Heart left ventricle (tissue), 16 donors: ENCODE measurements at places on chromosomes 6 and 20. TPM values are rescaled to one million over a fixed set of nuclear protein-coding genes. Genes with fewer than 3 reads are reported as not detected.
A peak's percentile ranks its signal among the peaks of the same experiment; 100 is the strongest.

- peak overlapping the region; percentile 66 for H3K4me3 ChIP-seq
- no peak overlapping the region for H3K27ac ChIP-seq
- DNase-seq = peak; percentile 30
Observed at GRCh38 chr6:30007132-30007764, 53.8 kb upstream of the POLR1H start.

GRCh38 chr6:137764464-137764863 is 102.6 kb upstream of the TNFAIP3 start:
- no peaks in the 10 kb centered on the region for H3K4me1 ChIP-seq
- no peak overlapping the region for H3K27ac ChIP-seq
- H3K27me3 ChIP-seq = no peaks in the 10 kb centered on the region
- DNase-seq = no peak

- H3K36me3 ChIP-seq = no peaks in the 10 kb centered on the region
- H3K27ac ChIP-seq = no peak overlapping the region
- no peaks in the 10 kb centered on the region for H3K4me1 ChIP-seq
- H3K27me3 ChIP-seq = no peaks in the 10 kb centered on the region
- no peak for DNase-seq
- H3K4me3 ChIP-seq = no peak overlapping the region
Observed at GRCh38 chr20:15476781-15477180, 1096.5 kb downstream of the KIF16B start.

GRCh38 chr6:11486486-11486885 is 51.1 kb upstream of the TMEM170B start:
- H3K4me1 ChIP-seq = no peaks in the 10 kb centered on the region
- H3K27ac ChIP-seq = no peak overlapping the region
- no peaks in the 10 kb centered on the region for H3K36me3 ChIP-seq
- no peak for DNase-seq

DNA sequence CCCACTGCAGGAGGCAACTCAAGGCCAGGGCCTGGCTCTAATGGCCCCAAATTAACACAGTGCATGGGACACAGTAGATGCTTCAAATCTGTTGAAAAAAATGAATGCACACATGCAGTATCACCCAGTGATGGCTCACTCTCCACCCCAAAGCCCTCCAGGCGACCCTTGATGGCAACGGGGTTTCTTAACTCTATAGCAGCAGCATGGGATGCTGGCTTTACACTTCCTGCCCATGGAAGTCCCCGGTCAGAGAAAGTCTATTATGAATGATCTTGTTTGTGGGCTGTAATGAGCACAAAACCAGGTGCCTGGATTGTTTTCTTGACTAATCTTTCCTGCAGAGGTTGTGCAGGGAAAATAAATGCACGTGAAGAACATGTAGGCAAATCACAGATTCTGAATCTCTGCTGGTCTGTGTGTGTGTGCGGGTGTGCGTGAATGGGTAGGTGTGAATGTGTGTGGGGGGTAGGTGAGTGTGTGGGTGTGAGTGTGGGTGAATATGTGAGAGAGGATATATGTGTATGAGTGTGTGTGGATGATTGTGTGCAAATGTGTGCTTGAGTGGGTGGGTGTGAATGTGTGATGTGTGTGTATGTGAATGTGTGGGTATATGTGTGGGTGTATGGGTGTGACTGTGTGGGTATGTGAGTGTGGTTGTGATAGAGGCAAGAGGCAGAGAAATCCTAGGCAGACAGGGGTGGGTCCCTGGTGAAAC is 60.1 kb upstream of the MLN start:
- peaks cover 6% of the 10 kb centered on the region for H3K27me3 ChIP-seq
- H3K27ac ChIP-seq = no peak overlapping the region
- DNase-seq = no peak

DNA sequence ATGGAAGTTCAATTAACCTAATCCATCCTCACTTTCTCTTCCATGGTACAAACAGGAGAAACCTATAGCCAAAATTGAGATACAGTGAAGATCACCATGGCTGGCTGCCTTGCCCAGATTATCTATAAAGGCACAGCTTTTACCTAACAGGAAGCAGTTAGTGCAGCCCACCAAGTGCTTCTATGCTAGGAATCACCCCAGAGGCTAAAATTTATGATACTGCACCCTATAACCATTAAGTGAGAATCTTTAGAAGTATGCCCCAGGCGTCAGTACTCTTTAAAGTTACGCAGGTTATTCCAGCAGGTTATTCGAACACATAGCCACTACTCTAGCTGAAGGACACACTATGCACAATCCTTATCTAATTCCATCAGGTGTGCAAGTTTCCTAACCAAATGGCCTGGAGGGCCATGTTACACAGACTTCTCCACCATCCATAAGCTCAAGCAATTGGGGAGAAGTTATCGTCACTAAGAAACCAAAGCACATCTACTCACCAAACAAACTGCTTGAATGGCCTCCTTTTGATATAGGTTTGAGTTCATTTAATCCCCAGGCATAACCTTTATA is 43.1 kb downstream of the MAN1A1 start:
- no peak overlapping the region for H3K27ac ChIP-seq
- DNase-seq = no peak
- H3K4me3 ChIP-seq = no peak overlapping the region
- H3K4me1 ChIP-seq = peaks cover 33% of the 10 kb centered on the region
- H3K36me3 ChIP-seq = peaks cover 11% of the 10 kb centered on the region

GRCh38 chr6:99495466-99495865 is 19.8 kb downstream of the USP45 start:
- no peak for DNase-seq
- H3K27me3 ChIP-seq = no peaks in the 10 kb centered on the region
- no peaks in the 10 kb centered on the region for H3K4me1 ChIP-seq
- H3K4me3 ChIP-seq = no peak overlapping the region

DNA sequence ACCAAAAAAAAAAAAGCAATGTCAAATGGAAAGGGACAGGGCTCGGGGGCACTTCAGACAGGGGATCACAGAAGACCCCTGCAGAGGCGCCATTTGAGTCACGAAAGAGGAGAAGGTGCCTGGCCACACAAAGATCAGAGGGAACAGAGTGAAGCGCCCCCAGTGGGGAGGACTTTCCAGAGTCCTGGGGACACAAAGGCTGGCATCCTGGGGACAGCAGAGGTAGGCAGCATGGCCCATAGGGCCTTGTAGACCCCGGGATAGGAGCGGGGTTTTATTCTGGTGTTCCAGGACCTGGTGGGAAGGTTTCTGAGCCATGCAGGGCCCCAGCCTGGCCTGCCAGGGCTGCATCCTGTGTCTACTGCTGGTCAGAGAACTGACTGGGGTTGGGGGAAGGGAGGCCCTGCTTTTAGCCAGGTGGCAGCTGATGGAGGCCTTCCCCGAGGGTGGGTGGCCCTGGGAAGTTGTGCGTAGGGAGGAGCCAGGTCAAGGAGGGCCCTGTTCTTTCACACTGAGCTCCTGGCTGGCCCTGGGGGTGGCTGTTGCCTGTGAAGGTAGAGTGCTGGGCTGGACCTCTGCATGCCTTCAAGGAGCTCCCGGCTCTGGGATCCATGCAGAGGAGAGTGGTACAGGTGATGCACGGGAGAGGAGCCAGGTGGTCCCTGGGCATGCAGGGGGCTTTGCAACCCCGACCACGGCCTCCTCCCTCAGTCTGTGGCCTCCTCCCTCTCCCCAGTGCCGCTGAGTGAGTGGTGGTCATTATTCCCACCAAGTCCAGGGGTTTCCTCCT is 117.9 kb downstream of the CDH4 start:
- H3K27ac ChIP-seq = no peak overlapping the region
- no peaks in the 10 kb centered on the region for H3K27me3 ChIP-seq
- H3K36me3 ChIP-seq = no peaks in the 10 kb centered on the region
- no peak overlapping the region for H3K4me3 ChIP-seq
- H3K4me1 ChIP-seq = no peaks in the 10 kb centered on the region
- DNase-seq = no peak

HRH3 gene
- total RNA-seq = not detected

DNA sequence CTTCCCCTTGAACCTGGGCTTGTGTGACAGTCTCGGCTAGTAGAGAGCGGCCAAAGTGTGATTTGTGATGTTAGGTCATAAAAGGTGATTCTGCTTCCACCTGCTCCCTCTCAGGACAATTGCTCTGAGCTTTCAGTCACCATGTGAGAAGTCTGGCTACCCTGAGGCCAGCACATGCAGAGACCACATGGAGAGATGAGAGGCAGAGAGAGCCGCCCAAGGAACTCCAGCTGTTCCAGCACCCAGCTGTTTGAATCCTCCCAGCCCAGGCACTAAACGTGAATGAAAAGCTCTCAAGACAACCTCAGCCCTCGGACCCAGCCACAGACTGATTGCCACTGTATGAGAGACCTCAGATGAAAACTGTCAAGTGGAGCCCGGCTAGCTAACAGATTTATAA is 143.4 kb upstream of the EEF1E1 start:
- no peaks in the 10 kb centered on the region for H3K4me1 ChIP-seq
- H3K27ac ChIP-seq = no peak overlapping the region
- no peak overlapping the region for H3K4me3 ChIP-seq
- H3K27me3 ChIP-seq = no peaks in the 10 kb centered on the region

GRCh38 chr20:57306747-57307146 is 22.9 kb upstream of the SPO11 start:
- H3K27me3 ChIP-seq = peaks cover 13% of the 10 kb centered on the region
- H3K4me3 ChIP-seq = no peak overlapping the region
- no peak for DNase-seq
- no peaks in the 10 kb centered on the region for H3K4me1 ChIP-seq
- H3K36me3 ChIP-seq = no peaks in the 10 kb centered on the region

GRCh38 chr20:9532069-9532838 is 17.9 kb downstream of the LAMP5 start:
- no peaks in the 10 kb centered on the region for H3K4me1 ChIP-seq
- H3K27me3 ChIP-seq = peaks cover 8% of the 10 kb centered on the region
- no peak overlapping the region for H3K4me3 ChIP-seq

GRCh38 chr6:158894193-158894592 is 75.0 kb upstream of the EZR start:
- no peaks in the 10 kb centered on the region for H3K36me3 ChIP-seq
- H3K27me3 ChIP-seq = no peaks in the 10 kb centered on the region
- H3K27ac ChIP-seq = no peak overlapping the region
- no peaks in the 10 kb centered on the region for H3K4me1 ChIP-seq
- no peak overlapping the region for H3K4me3 ChIP-seq
- DNase-seq = no peak

DNA sequence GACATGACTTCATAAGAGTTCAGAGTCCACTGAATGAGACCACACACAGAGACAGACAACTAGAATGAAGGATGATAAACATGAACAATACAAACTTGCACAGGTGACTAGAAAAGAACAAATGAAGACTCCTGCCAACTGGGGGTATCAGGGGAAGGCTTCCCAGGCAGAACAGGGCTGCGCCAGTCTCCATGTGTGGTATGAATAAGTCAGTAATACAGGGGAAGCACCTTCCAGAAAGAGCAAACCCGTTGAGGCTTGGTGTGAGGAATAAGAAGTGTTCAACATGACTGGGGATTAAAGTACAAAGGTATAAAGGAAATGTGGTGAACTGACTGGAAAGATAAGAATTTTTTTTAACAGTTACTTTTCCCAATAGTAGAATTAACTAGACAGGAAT is 3.7 kb upstream of the SLC17A2 start:
- H3K4me1 ChIP-seq = no peaks in the 10 kb centered on the region
- H3K4me3 ChIP-seq = no peak overlapping the region
- no peaks in the 10 kb centered on the region for H3K36me3 ChIP-seq
- no peaks in the 10 kb centered on the region for H3K27me3 ChIP-seq
- DNase-seq = no peak
- no peak overlapping the region for H3K27ac ChIP-seq

- no peak for DNase-seq
- H3K4me1 ChIP-seq = no peaks in the 10 kb centered on the region
- H3K4me3 ChIP-seq = no peak overlapping the region
- no peaks in the 10 kb centered on the region for H3K27me3 ChIP-seq
Observed at GRCh38 chr20:5432030-5432429, 115.3 kb upstream of the PROKR2 start.

TTK gene
- 0.14 TPM for total RNA-seq

- no peak for DNase-seq
- H3K4me3 ChIP-seq = no peak overlapping the region
- H3K36me3 ChIP-seq = peaks cover 84% of the 10 kb centered on the region
- H3K27ac ChIP-seq = no peak overlapping the region
Observed at GRCh38 chr20:63877755-63878470, 12.8 kb downstream of the TPD52L2 start.

DNA sequence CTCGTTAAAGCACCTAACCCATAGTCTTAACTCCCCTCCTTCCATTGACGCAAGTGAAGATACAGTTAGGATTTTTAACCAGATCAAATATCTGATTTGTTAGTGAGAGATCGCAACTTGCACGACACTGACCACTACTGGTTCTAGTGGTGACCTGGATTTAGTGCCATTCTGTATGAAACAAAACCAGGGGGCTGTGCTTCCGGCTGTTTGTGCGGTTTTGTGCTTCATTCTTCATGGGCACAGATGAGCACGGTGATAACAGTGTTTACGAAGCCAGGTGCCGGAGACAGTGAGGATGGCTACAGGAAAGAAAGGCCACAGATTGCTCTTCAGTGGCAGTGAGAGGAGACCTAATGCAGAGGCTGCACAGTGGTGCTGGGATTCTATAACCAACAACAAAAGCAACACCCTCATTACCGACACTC is 75.5 kb downstream of the NOL4L start:
- H3K27me3 ChIP-seq = no peaks in the 10 kb centered on the region
- no peaks in the 10 kb centered on the region for H3K4me1 ChIP-seq
- no peak overlapping the region for H3K4me3 ChIP-seq
- H3K27ac ChIP-seq = no peak overlapping the region

DNA sequence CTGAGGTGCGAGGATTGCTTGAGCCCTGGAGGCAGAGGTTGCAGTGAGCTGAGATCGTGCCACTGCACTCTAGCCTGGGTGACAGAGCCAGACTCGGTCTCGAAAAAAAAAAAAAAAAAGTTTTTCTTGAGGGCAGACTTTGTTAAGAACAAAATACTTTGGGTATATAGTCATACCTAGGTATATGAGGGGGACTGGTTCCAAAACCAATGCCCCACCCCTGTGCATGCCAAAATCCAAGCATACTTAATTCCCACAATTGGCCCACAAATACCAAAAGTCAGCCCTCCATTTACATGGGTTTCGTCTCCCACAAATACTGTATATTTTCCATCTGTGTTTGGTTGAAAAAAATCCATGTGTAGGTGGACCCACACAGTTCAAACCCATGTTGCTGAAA is 119.9 kb downstream of the INSM1 start:
- H3K36me3 ChIP-seq = peaks cover 36% of the 10 kb centered on the region
- DNase-seq = no peak
- no peaks in the 10 kb centered on the region for H3K27me3 ChIP-seq
- no peaks in the 10 kb centered on the region for H3K4me1 ChIP-seq

SLC22A23 gene
- 12.4 TPM for total RNA-seq

- no peak overlapping the region for H3K27ac ChIP-seq
- DNase-seq = no peak
- H3K4me1 ChIP-seq = peaks cover 32% of the 10 kb centered on the region
- H3K4me3 ChIP-seq = peak overlapping the region; percentile 80
Observed at GRCh38 chr6:35213298-35213791, 411 bp upstream of the SCUBE3 start.

DNA sequence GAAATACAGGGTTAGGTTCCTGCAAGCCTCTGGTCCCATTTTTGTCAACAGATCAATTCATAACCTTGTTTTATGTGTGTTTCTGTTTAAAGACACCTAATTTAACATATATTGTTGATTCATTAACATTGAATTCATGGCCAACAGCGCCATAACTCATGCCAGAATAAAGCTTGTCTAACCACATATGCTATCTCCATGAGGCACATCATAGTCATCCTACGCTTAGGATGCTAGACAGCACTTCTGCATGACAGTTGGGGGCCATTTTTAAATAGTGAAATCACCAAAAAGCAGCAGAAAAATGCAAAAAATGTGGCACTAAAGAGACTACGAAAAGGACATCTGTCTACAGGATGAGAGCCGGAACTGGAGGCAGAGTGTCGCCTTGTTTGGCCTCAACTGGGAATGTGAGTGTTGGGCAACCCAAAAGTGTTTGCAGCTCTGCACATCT is 37.9 kb downstream of the TRAM2 start:
- H3K4me3 ChIP-seq = no peak overlapping the region
- DNase-seq = no peak
- no peaks in the 10 kb centered on the region for H3K27me3 ChIP-seq
- no peak overlapping the region for H3K27ac ChIP-seq
- H3K4me1 ChIP-seq = peaks cover 41% of the 10 kb centered on the region
